ENCODE measurements at places on chromosomes 5 and 9.

- no peak for DNase-seq
Observed at GRCh38 chr9:110604171-110604601, 24.6 kb upstream of the SVEP1 start.

DNA sequence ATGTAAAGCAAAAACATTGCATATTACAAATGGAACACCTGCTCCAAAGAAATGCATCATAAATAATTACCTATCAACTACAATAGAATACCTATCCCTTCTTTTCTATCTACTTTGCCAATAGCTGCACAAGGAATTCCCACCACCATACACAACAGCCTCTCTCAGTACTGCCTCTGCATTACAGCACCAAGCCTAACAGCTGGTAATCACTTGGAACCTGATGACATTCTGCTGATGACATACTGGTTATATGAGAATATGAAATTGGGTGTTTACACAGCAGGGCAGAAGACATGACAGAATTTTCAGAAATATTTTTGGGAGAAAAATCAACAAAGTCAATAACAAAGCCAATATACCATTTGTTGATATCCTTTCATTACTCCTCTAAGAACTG is 43.2 kb downstream of the PSMB7 start:
- DNase-seq = no peak

- no peak for DNase-seq
Observed at GRCh38 chr5:148806520-148806931, 19.9 kb upstream of the ADRB2 start.

DNA sequence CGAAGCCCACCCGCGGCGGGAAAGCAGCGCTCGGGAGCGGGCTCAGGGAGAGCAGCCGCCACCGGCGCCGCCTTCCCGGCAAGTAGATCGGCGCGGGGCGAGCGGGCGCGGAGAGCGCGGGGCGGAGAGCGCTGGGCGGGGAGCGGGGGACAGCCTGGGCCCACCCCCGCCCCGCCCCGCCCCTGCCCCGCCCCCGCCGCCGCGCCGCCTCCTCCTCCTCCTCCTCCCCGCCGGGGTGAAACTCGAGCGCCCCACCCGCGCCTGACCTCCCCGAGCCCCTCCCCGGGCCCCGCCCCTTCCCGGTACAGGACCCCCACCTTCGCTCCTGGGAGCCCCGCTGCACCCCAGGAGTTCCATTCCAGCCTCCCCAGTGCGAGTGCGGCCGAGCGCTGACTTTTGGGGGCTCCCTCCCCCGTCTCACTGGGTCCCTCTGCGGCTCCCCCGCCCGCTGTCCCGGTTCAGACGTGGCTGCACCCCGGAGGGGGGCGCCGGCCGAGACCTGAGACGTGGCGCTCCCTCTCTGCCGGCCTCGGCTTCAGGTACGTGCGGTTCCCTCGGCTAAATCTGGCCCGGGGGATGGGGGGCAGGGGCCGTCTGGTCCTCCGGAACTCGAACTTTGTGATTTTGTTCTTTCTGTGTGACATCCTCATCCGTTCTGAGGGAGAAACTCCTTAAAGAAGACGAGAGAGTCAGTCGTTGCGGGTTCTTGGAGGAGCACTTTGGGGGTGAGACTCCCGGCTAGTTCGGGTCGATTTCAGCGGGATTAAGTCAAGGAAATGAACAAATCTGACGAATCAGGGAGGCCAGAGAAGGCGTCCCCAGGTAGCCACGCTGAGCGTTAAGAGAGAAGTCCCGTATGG is at the start of gene SEMA5A:
Gene SEMA5A (minus strand): TSS at position 84 of the 860 bp plus-strand sequence. CDS start 166,129 bp downstream, outside the sequence.
- peak; percentile 52 for DNase-seq

GRCh38 chr9:133002147-133003070 is 23.9 kb downstream of the GFI1B start:
- DNase-seq = no peak

- DNase-seq = no peak
Observed at GRCh38 chr9:137949260-137949659, 71.7 kb downstream of the CACNA1B start.

GRCh38 chr5:101943784-101944183 is 352.3 kb downstream of the SLCO4C1 start:
- DNase-seq = no peak

- no peak for DNase-seq
Observed at GRCh38 chr5:98296426-98296825, 477.0 kb upstream of the RGMB start.

DNA sequence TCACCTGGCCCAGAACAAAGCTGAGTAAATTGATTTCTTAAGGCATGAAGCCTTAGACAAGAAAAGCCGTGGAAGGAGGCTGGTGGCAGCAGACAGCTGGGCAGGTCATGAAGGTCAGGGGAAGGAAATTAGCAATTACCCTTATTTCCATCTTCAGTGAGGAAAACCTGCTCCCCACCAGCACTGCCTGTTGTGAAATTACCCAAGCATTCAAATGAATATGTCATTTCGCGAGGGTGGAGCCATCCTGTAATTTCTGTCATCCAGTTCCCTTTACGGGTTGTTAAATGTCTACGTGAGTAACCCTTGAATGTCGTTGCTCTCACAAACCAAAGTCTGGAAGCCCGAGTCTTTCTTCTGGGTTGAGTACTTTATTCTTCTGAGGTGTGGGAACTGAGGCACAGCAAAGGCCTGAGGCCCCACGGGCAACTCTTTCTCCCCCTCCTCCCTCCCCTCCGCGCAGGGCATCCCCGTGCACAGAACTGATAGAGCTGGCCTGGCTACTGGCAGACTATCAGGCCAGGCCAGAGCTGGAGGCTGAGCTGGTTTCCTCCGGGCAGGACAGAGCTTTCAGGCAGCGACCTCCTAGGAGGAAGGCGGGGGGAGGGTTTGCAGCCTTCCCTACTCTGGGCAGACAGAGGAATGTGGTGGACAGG is 22.0 kb upstream of the AK3 start:
- no peak for DNase-seq
